ENCODE measurements at places on chromosomes 3 and 15.

DNA sequence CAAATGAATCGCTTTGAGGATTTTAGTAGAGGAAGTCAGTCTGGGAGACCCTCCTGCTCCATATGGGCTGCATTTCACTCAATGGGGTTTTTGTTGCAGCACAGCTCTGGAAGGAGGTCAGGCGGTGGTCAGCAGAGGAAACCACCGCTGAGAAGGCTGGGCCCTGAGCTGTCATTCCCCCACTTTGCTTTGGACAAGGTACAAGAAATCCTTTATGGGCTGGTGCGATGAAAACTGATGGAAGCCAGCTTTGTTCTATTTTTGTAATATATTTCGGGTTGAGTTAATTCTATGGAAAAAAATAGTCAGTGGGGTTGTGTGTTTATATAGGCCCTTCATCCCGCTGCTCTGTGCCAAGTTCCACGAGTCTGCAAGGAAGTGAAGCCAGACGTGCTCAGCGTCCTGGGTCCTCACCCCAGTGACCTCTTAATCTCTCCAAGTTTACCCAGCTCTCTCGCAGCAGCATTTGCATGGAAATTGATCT is 157.1 kb upstream of the TMC3 start:
- no peak for DNase-seq

DNA sequence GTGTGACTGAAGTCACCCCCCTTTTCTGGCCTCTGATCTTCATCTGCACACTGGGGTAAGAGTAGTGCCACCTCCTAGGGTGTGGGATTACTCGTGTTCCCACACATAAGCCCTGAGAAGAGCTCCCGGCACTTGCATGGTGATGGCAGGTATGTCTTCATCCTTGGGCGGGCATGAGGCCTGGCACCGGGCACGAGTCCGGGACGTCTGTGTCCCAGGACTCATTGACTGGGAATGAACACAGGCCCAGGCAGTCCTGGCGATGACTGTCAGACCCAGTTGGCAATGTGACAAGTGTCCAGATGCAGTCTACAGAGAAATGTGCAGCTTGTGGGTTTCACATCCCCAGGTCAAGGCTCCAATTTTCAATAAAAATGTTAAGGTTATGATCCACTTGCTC is 78.9 kb downstream of the TBC1D2B start:
- DNase-seq = no peak

- DNase-seq = no peak
These were observed 34.0 kb downstream of the ZNF106 start for GRCh38 chr15:42456971-42457370.

- DNase-seq = no peak
These were observed 103.7 kb upstream of the TGFBR2 start for GRCh38 chr3:30502742-30503073.

DNA sequence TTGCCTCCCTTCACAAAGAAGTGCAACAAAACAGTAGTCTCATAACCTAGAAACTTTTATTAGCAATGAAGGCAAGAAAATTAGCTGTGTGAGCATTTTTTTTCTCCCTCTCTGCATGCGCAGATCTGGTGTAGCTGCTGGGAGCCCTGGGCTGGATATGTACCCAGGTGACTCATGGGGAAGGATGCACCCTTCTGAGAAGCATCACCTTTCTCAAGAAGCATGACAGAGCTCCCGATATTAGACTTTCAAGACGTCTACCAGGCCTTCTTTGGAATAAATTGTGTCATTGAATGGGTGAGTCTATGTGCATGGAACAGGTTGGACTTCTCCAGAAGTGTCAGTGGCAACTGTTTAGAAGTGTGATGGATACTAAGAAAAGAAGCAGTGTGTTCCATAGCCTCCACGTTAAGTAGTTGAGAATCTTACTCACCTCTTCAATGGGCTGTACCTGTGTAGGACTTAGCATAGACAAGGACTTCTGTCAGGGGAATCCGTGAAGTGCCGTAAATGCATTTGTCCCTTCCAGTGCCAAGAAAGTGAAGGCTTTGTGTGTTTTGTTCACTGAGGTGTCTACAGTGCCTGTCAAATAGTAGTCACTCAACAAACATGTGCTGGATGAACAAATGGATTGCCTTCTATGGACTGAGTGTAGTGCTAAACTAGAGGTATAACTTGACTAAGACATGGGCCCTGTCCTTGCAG is 47.7 kb upstream of the RASGRP1 start:
- DNase-seq = no peak

DNA sequence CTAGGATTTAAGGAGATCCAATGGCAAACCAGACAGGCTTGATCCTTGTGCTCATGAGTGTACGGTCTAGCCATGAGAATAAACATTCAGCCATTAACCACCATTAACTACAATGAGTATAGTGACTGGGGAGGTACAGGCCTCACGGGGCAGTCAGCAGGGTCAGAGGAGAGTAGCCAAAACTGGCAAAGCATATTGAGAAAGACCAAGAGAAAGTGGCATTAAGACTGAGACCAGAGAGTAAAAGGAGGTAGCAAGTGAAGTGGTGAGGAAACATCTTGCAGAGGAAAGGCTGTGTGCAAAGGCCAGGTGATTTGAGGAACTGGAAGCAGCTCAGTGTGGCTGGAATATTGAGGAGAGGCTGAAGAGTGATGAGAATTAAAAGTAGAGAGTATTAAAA is 407.2 kb upstream of the LMCD1 start:
- no peak for DNase-seq

- no peak for DNase-seq
These were observed 145.0 kb downstream of the ATP10A start for GRCh38 chr15:25718169-25718536.

GRCh38 chr3:186413615-186414415 is 51.8 kb upstream of the DGKG start:
- no peak for DNase-seq

DNA sequence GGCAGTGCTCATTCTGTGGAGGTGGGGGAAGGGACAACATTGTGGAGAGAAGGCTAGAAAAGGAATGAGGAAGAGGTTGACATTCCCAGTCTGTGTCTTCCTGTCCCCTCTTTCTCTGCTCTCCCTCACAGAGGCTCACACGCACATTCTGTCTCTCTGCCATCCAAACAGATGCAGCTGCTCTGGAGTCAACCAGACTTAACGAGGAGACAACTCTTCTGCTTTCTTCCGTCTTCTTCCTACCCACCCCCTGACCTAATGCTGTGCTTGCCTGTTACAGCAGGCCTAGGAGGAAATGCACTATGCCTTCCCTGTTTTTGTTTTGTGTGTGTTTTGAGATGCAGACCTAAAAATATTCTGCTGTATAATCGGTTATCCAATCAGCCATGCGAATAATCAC is 121.9 kb downstream of the CACNA1D start:
- DNase-seq = no peak

- DNase-seq = no peak
These were observed 16.5 kb upstream of the TSEN2 start for GRCh38 chr3:12467746-12468145.

- no peak for DNase-seq
These were observed 124.3 kb downstream of the CHSY1 start for GRCh38 chr15:101127506-101128076.

- DNase-seq = no peak
These were observed 35.4 kb downstream of the SAXO2 start for GRCh38 chr15:82298032-82298431.

DNA sequence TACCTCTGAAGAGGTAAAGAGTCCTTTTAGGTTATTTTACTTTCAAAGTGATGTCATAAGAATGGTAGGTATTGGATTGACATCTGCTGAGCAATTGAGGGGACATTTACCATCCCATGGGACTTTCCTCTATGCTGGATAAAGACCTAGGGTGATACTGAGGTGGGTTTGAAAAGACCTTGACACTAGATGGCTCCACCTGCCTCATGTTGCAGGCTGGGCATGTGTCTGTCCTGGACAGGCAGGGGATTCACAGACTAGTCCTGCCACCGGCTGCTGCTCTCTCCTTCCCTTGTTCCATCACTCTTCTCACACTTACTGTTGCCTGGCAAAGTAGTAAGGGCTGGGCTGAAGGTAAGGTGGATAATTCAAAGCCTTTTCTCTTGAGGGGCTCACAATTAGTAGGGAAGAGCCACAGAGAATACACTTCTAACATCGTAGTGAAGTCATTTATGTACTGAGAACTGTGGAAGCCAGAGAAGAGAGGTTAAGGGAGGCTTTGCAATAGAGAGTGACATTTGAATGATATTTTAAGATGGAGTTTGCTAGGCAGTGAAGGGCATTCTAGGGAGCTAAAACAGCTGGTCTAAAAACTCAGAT is 27.7 kb downstream of the TRAK1 start:
- DNase-seq = no peak

- no peak for DNase-seq
These were observed 31.3 kb downstream of the HOMER2 start for GRCh38 chr15:82921242-82921641.

GRCh38 chr3:69462826-69463100 is 76.9 kb upstream of the FRMD4B start:
- DNase-seq = no peak

GRCh38 chr3:170714562-170715535 is 129.0 kb upstream of the SLC7A14 start:
- no peak for DNase-seq

- DNase-seq = no peak
These were observed 985.2 kb upstream of the ROBO1 start for GRCh38 chr3:80753021-80753420.
